Left renal pelvis (tissue), 4 donors: ENCODE measurements at places on chromosomes 16 and 17.

GRCh38 chr16:87032554-87032953 lies 284.6 kb downstream of the C16orf95 start:
- DNase-seq: no peak

DNA sequence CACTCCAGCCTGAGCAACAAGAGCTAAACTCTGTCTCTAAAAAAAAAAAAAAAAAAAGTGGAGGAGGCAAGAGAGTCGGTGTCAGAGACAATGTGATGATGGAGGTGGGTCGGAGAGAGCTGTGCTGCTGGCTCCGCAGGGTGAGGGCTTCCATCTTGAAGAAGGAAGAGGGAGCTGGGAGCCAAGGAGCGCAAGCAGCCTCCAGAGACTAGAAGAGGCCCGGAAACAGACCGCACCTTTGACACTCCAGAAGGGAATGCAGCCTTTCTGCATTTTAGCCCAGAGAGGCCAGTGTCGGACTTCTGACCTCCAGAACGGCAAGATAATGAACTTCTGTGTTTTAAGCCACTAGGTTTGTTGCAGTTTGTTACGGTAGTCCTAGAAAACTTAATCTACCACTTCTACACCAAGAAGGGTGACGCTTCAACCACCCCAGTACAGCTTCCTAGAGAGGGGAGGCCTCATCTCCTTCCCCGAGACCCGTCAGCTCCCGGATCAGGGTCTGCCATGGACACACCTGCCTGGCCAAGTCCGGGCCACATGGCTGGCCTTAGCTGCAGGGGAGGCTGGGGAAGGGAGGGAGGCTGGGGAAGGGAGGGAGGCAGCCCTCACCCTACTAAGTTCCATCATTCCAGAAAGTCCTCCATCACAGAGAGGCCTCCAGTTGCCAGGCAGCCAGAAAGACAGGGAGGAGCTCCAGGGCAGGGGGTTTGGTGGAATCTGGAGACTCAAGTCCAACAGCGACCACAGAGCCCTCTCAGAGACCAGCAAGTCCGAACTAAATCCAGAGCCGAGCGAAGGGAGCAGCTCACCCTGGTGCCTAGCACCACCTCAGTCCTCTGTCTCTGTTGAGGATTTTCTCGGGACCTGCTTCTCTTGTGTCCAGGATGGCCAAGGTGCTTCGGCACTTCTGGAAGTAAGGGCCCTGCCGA lies 13.2 kb upstream of the RBFOX3 start:
- DNase-seq: no peak

GRCh38 chr16:84887207-84887606 lies 67.4 kb downstream of the CRISPLD2 start:
- no peak for DNase-seq

DNA sequence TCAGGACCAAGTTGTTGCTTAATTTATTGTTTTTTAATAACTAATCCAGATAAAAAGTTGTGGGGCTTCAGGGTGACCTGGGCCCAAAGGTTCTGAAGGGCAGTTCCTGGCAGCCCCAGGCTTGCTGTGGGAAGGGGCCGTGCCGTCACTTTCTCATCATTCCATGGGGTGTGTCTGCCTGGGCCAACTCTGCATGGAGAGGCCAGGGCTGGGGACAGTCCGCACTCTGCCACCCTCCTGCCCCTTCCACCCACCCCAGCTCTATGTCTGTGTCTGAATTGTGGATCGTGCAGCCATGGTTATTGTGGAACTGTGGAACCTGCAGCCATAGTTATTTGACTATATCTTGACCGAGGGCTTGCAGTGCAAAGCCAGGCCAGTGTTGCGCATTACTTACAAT lies 4.0 kb downstream of the LIMD2 start:
- DNase-seq: no peak

- no peak for DNase-seq
These were observed 4.4 kb upstream of the DHX40 start for GRCh38 chr17:59561042-59561441.

DNA sequence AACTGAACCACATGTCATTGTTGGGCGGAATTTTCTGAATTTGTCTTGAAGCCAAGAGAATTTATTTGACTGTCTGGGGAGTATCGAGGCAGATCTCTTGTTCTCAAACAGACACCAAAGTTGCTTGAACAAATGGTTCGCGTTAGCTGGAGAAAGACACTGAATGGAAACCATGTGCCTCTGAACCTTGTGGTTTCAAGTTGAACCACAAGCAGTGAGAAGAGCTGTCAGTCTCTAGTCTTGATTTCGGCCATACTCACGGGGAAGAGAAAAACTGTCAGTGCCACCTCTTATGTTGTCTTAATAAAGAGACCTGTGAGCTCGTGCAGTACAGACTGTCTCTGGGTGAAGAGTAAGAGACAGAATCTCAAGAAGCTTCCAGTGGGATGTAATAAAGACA lies 886.5 kb upstream of the SOX9 start:
- DNase-seq: no peak

DNA sequence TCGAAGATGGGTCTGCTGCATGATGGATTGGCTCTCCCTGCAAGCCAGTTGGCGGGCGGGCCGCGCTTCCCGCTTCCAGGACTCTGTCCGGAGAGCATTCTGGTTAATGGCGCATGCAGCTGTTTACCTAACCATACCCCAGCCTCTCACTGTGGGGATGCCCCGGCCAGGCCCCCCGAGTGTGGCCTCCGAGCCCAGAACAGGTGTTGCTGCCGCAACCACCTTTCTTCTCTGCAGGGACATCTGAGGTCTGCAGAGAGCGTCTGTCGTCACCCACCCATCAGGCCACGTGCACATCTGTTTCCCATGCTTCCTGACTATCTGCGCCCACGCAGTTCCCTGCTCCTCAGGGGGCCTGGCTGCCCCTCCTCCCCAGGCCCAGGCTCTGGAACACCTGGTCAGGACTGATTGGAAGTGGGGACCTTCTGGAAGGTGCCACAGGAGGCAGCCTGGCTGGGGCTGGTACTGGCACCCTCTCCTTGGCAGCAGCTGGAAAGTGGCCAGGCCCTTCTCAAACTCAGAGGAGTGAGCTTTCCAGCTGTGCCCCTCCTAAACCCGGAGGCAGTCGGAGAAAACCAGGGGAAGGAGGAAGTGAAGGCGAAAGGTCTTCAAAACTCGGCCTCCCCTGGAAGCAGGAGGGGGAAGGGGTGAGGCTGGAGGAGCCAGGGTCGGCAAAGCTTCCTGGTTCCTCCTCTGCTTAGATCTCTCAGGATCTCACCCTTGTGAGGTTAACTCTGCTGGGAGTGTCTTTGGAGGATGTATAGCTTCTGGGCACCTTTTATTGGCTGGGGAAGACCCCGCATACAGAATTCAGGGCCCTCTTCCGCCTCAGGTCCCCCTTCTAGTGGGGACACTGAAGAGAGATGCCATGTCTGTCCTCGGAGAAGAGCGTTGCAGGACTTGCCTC lies 64.5 kb upstream of the CIBAR2 start:
- no peak for DNase-seq

GRCh38 chr16:35564889-35565288 lies 2105.5 kb downstream of the TP53TG3F start:
- no peak for DNase-seq

DNA sequence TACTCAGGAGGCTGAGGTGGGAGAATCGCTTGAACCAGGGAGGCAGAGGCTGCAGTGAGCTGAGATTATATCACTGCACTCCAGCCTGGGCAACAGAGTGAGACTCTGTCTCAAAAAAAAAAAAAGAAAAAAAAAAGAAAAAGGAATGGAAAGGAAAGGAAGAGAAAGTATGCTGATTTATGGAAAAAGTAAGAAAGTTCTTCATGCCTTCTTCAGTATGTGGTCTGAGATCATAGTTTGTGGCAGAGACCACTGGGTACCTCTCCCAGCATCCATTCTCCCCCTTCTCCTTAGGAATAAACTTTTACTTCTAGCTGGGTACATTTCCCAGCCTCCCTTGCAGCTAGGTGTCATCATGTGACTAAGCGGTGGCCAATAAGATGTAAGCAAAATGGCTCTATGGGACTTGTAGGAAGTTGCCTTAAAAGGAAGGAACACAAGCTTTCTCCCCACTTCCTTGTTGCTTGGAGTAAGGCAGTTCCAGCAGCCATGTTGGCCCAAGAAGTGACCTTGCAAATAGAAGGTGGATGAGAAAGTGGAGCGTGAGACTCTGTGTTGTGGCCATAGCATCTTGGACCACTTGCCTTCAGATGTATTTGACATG lies 26.1 kb upstream of the XPO6 start:
- no peak for DNase-seq

DNA sequence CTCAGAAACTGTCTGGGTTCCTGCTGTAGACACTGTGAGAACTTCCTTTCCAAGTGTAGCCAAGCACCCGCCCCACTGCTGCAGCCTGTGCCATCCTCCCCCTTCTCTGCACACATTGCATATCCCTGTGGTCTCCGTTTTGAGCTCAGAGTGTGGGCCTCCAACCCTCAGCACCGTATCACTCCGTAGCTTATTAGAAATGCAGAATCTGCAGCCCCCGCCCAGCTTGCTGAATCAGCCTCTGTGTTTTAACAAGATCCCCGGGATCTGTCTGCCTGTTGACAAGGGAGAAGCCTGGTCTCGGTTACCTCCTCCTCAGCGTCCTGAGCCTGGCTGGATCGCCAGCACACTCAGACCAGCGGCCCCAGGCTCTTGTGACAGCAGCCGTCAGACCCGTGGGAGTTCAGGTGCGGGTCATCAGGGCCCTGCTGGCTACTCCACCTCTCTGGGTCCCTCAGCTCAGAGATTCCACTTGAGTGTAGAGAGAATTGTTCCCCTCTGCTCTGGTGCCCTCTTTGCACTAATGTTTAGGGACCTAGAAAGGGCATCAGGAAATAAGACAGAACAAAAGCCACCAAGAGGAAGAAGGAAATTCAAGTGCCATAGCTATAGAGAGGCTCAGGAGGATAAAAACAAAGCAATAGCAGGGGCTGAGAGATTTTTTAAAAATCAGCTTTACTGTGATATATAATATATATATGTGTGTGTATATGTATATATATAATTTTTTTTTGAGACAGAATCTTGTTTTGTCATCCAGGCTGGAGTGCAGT lies 92.3 kb downstream of the PITPNC1 start:
- no peak for DNase-seq

GRCh38 chr17:29255926-29256522 lies 9.4 kb downstream of the CRYBA1 start:
- no peak for DNase-seq

GRCh38 chr17:2414446-2415064 lies 13.7 kb upstream of the MNT start:
- no peak for DNase-seq

GRCh38 chr16:83037102-83037501 lies 410.3 kb downstream of the CDH13 start:
- DNase-seq: no peak

DNA sequence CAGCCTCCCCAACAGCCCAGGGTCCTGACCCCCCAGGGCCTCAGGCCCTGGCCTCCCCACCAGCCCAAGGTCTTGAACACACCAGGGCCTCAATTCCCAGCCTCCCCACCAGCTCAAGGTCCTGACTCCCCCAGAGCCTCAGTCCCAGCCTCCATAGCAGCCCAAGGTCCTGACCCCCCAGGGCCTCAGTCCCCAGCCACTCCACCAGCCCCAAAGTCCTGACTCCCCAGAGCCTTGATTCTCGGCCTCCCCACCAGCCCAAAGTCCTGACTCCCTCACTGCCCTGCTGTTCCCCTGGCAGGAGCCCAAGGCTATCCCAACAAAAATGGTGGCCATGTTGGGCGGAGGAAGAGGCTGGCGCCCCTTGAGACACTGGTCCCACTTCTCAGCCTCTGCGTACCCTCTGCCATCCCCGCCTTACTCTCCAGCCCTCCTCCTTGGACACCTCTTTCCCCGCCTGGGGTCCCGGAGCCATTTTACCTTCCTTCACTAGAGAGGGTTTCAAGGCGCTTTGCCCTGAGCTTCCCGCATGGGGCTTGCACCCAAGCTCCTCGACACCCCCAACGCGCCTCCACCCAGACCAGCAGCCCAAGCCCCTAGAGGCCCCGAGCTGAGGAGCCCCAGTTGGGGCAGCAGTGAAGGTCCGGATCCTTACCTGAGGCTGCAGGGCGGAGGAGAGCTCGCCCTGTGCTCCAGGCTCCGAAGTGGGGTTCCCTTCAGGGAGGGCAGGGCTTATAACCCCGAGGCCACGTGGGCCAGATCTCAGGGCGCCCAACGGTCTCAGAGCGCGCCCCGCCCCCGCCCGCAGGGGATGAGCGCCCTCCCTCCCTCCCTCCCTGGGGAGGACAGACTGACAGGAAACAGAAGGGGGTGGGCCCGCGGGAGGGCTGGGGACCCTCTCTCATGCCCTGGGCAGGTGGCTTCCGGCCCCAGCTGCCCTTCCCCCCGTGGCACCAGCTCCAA lies 3.5 kb upstream of the TSPOAP1 start:
- no peak for DNase-seq

GRCh38 chr16:57981636-57982035 lies 10.7 kb upstream of the CNGB1 start:
- DNase-seq: no peak

DNA sequence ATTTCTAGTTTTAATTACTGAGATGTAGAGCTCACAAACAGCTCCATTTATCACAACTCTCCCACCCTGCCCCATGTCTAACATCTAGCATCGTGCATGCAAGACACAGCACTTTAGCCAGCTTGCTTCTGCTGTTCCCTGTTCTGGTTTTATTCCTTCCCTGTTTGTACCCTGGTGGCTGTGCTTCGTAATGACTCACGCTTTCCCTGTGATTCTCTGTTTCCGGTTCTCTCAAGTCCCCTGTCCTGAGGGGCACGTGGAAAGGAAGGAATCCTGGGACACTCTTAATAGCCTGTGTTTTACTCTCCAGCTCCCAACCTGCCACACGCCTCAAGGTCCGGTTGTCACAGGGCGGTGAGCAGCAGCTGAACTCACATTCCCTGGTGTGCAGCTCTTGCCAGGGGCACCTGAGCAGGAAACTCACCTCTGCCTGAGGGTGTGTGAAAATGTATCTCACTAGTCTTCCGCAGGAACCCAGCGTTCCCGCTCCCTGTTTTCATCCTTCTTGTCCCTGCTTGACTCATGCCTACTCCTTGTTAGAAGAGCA lies 10.6 kb downstream of the SHISA6 start:
- DNase-seq: no peak

GRCh38 chr16:89013692-89014402 lies 36.8 kb upstream of the CBFA2T3 start:
- DNase-seq: no peak

- no peak for DNase-seq
These were observed 7.6 kb downstream of the PER1 start for GRCh38 chr17:8144401-8145231.

- DNase-seq: no peak
These were observed 4.2 kb downstream of the ST3GAL2 start for GRCh38 chr16:70434484-70435260.

GRCh38 chr17:7356072-7356549 lies 1.2 kb downstream of the TMEM95 start:
- DNase-seq: no peak

- DNase-seq: no peak
These were observed 11.7 kb upstream of the FAM83G start for GRCh38 chr17:19016297-19016696.

DNA sequence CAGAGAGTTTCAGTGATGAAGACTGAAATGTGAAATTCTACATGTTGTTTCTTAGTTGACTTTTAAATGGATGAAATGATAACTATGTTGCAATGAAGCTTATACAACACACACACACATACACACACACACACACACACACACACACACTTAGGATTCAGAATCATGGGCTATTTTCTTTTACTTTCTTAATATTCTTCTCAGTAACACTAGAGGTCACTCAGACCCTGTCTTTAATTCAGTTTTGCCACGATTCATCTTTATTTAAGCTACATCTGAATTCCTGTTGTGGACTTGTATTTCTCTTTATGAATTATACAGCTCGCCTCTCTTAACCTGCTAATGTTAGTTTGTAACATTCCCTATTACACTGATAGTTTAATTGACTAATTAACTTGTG lies 109.6 kb upstream of the GOT2 start:
- no peak for DNase-seq

- DNase-seq: no peak
These were observed 4.4 kb downstream of the PRSS22 start for GRCh38 chr16:2853531-2854073.
